ENCODE measurements at places on chromosomes 1 and 21.

DNA sequence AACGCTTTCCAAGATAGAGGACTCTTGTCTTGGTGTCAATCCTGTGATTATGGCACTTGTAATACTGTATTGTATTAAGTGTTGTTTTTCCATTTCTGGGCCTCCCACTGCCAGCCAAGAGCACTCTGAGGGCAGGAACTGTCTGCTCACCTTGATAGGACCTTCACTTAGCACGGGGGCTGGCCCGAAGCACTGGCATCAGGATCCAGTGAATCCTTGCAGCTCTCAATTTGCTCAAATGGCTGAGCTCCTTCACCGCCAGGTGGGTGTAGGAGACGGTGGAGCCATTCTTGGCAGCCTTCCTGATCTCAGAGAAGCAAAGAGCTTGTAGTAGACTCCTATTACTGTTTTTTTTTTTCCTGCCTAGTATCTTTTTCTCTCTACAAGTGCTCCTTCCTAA lies 17.7 kb downstream of the MECR start:
- DNase-seq: no peak

DNA sequence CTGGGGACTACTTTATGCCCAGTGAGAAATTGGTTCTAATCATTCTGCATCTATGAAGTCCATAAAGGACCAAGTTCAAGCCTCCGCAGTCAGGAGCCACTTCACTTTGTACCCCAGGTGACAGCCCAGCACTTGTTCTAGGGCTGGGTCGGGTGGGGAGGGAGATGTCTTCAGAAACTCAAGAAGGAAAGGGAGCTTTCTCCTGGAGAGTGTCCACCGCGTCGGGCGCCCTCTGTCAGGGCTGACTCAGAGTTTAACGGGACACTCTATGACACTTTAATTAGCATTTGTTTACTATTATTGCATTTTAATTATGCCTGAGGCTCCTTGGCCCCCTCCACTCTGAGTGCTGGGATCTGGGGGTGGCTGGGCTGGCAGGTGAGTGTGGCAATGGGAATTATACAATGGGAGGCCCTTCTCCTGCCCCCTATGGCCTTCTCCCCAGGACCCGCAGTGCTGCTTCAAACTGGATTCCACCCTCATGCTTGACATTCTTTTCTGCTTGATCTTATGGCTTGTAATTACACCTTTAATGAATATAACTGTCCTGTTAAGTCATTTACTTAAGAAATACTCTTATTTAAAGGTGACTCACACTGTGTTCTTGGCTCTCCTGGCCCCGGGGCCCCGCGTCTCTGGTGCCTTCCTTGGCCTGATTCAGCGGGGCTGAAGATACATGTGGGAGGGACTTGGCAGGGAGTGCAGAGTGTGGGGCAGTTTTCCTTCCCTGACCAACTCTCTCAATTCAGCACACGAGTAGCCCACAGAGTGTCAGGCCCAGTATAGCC lies 136.6 kb downstream of the PLXNA2 start:
- DNase-seq: no peak

DNA sequence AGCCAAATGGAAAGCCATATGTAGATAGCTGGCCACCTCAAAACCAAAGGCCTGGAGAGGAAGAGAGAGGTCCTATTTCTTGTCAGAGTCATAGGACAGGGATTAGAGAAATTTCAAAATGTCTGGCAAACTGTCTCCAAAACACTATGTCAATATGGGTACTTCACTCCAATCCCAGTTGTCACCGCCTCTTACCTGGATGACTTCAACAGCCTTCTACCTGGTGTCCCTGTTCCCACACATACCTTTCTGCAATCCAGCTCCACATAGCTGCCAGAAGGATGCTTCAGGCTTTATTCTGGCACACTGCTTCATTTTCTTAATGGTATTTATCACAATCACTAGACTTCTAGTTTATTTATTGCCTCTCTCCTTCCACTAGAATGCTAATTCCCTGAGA lies 14.5 kb downstream of the PTGER3 start:
- DNase-seq: no peak

DNA sequence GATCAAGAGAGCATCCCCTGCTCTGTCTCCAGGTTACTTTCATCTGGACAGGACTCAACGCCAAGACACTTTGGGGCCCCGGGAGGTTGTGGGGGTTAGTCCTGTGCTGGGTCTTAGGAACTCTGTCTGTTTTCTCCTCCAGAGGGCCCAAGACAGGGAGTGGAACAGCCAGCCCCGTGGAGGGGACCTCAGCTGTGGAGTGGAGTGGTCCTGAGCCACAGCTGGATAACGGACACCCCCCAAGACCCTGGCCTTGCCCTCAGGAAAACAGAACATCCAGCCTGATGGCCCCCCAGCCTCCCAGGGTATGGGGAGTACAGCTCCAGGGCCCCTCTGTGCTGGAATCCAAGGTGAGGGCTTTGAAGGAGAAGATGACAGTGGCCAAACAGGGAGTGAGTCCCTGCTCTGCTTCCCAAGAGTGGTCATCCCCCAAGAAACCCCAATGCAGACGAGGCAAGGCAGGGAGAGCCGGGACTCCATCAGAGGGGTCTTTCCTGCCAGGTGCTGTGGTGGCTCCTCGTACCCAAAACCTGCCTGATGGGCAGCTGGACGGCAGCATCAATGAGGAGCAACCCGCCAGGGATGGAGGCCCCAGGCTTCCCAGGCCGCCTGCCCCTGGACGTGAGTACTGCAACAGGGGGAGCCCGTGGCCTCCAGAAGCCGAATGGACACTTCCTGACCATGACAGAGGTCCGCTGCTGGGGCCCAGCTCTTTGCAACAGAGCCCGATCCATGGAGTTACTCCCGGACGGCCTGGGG lies 3.5 kb downstream of the KIAA1614 start:
- DNase-seq: no peak

GRCh38 chr1:150183061-150183460 lies 33.3 kb downstream of the PLEKHO1 start:
- no peak for DNase-seq

DNA sequence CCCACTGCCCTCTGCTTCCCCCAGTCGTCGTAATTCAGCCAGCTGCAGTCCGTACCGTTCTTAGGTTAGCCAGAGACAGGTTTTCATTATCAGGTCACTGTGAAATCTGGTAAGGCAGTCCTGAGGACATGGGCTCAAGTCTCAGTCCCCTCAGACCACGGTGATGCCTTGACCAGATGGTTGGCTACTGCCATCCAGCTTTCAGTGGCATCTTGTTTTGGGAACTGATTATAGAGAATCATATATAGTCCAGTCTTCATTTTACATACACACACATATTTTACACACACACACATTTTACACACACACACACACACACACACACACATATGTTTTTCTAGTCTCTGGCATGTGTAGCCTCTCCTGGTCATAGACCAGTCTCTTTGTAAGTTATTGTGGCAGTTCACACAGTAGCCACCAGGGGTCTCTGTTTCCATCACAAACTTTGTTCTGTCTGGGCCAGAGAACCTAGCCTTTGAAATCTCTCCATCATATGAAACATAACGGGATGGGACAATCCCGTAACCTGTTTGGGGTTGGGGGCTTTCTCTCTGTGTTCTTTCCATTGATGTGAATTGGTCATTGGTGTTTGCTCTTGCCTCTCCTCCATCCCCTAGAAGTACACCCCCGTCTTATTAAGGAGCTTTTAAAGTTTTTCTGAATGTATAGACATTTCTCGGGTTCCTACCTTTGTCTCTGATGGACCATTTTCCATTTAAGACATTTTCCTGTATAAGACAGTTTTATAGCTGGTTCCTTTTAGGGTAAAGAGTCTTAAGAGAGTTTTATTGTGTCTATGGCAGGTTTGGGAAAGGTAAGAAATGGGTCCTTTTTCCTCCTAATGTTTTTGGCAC lies 8.4 kb upstream of the IKBKE start:
- peak; percentile 60 for DNase-seq

GRCh38 chr1:154745286-154745731 lies 124.8 kb downstream of the KCNN3 start:
- DNase-seq: no peak

- no peak for DNase-seq
These were observed 15.3 kb downstream of the RAB4A start for GRCh38 chr1:229286099-229286766.

- no peak for DNase-seq
These were observed 352.1 kb downstream of the TBX15 start for GRCh38 chr1:118636004-118636403.

DNA sequence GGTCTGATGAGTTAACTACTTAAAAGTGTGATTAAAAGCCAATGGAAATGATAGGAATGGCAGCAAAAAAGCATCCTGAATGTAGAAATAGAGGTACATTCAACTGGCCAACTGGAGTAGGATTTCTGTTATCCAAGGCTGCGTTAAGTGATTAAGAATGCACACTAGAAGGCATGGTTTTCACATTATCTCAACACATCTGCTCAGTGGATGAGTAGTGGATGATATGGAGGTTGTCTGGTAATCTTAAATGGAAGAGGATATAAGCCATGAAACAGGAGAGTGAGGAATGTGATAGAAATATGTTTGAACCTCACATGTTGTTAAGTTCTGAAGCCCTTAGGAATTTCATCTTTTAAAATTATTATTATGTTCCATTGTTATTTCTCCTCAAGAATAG lies 839.9 kb downstream of the USP25 start:
- DNase-seq: no peak

DNA sequence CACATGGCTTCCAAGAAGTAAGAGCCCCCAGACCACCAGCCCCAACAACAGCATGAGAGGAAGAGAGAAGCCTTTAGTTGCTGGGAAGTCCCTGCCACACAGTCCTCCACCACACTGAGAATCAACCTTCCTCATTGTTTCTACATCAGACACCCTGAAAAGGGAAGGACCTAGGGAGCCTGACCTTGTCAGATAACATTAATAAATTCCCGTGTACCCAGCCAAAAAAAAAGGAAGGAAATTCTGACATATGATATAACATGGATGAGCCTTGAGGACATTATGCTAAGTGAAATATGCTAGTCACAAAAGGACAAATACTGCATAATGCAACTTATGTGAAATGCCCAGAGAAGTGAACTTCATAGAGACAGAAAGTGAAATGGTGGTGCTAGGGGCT lies 65.6 kb upstream of the ARHGAP29 start:
- no peak for DNase-seq

- DNase-seq: no peak
These were observed 40.4 kb upstream of the LRRN2 start for GRCh38 chr1:204725821-204726448.

DNA sequence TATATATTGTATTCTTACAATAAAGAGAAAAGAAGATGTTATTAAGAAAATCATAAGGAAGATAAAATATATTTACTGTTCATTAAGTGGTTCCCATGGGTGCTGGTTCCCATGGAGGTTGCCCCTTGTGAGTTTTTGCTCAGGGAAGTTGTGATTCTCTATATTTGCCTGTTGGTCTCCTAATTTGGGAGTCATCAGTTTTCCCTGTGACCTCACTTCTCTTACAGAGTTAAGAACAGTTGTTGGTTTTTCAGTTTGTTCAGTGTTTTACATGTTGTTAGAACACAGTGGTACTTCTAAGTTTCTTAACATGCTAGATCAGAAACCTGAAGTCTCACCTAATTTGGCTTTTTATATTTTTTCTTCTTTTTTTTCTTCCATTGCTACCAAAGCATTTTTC lies 109.2 kb downstream of the OSBPL9 start:
- DNase-seq: no peak

GRCh38 chr1:145988773-145989172 lies 7.6 kb downstream of the TXNIP start:
- no peak for DNase-seq

DNA sequence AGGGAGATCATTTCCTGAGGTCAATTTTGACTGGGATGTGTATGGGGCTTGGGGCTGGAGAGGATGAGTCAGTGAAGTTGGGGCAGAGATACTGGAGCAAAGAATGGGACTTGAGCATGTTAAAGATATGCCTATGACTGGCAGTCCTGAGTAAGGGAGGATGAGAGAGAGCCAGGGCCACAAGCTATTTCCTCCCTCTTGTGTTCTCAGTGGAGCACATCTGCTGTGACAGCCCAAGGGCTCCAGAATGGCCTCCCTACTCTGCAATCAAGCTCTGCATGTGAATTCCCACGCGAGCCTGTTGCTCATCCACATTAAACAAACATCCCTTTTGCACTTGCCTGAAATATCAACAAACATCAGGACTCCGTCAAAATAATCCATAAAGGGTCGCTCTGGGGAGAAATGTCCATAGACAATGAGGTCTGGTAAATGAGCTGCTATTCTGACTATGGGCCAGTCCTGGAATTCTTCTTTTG lies 9.2 kb downstream of the ADCY10 start:
- no peak for DNase-seq

- no peak for DNase-seq
These were observed 51.7 kb upstream of the NFASC start for GRCh38 chr1:204818998-204819397.

DNA sequence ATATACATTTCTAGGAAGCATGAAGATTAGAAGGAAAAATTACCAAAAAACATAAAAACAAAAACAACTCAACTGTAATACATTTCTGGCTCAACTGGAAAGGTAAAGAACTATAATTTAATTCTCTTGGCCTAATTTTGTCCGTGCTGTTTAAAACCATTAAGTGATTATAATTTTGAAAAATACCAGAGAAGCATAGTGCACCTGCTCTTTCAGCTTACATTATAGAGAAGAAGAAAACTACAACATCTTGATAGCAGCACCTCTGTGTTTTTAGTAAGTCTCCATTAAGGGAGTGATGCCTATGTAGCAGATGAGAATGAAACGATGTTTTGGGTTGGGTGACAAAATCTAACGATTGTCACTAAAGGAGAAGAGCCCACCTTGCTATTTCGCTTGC lies 19.3 kb upstream of the MAN1A2 start:
- no peak for DNase-seq

DNA sequence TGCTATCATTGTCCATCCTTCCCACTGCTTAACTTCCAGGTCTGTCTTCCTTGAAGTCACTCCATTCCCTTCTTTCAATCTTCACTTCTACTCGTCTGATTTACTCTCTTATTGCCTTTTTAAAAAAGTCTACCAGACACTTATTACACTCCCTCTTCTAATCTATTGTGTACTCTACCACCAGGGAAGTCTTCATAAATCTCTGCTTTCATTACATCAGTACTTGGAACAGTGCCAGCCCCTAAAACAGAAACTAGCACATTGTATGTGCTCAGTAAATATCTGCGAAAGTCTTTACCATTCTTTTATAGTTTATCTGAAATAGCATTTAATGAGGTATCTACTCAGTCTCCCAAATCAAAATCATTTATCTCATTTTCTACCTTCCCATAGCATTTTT lies 236.4 kb downstream of the USH2A start:
- DNase-seq: no peak

DNA sequence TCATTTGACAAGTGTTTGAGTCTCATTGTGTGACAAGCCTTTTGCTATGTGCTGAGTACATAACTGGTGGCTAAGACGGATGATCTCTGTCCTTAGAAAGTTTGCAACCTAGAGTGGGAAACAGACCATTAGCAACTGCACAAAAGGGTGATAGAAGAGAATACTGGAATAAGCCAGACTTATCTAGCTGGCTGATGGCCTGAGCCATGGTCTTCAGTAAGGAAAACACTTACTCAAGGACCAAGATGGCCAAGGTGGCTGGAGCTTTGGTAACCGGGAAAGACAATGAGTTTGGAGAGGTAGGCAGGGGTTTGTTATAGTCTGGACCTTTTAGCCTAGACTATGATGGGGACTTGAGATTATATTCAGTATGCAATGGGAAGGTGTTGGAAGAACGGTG lies 1.6 kb upstream of the TAF12 start:
- DNase-seq: no peak

- no peak for DNase-seq
These were observed 104.9 kb downstream of the RUNX1 start for GRCh38 chr21:34944015-34944755.
